Right ventricle myocardium superior (tissue), 1 donor: ENCODE measurements at places on chromosomes 11 and 22.

DNA sequence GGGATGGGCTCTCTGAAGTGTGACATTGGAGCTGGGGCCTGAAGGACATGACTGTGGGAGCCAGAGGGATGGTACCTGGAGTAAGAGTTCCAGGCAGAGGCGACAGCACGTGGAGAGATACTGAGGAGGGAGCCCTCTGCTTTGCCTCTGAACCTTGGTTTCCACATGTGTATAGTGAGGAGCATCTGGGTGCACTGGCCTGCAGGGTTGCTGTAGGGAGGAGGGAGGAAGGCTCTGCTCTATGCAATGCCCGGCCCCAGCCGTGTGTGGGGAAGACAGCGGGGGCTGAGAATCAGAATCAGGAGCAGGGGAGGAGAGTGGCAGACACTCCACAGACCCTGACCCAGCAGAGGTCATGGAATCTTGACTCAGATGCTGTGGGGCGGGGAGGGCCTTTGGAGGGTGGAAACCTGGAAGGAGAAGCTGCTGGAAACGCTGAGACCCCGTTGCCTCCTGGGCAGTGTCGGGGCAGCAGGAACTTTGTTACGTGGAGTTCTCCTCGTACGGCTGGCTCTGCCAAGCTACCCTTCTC lies 4.0 kb downstream of the SCYL1 start:
- no peak for DNase-seq

- no peak for DNase-seq
Measured at GRCh38 chr11:74676596-74676995, 54.6 kb downstream of the CHRDL2 start.

- no peak for DNase-seq
Measured at GRCh38 chr11:92797874-92798273, 171.6 kb upstream of the MTNR1B start.

GRCh38 chr11:95132956-95133355 lies 43.3 kb downstream of the ENDOD1 start:
- DNase-seq, result no peak

DNA sequence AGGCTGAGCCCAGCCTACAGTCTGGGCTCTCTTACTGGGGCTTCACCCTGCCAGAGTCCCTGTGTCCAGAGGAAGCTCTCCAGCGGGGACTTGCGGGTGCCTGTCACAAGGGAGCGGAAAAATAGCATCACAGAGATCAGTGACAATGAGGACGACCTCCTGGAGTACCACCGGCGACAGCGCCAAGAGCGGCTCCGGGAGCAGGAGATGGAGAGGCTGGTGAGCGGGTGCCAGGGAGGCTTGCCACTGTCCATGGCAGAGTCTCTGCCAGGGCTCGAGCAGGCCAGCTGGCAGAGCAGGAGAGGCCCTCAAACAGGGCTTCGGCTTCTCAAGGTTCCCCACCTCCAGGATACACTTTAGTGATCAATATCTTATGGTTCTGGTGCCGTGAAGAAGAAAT lies 21.0 kb downstream of the PHLDB1 start:
- DNase-seq, result peak; percentile 79
